ENCODE measurements at places on chromosomes 7 and 10.

DNA sequence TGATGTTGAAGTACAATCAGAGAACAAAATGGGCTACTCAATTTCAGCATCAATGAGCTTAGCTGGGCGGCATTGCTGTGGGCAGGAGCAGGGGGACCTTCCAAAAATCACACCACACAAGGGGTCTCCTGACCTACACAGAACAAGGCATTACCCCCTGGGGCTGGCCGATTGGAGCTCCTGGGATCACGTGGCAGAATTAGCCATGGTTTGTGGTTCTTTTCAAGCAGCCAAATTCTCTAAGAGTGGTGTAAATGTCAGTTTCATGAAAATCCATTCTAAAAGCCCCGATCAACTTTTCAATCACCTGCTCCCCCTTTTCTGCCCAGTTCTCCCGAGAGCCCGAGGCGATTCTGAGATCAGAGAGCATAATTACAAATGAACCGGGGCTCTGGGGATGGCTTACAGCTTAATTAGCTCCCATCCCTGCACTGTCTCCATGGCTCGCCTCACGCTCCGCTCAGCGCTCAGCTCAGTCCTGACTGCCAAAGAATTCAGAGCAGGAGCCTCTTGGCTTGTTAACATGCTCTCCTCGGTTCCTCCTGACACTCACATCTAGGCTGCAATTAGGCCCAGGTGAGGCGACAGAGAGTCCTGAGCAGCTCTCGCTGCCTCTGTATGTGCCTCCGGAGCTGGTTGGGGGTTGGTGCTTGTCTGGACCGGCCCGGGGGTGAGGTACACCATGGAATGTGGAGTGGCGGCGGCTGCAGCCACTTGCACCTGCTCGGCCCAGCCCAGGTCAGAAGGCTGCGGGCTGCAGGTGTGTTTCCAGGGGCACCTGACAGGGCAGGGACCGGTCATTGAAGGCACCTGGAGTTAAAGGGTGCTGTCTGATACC, 111.8 kb downstream of the WDR11 start:
- DNase-seq, result no peak

DNA sequence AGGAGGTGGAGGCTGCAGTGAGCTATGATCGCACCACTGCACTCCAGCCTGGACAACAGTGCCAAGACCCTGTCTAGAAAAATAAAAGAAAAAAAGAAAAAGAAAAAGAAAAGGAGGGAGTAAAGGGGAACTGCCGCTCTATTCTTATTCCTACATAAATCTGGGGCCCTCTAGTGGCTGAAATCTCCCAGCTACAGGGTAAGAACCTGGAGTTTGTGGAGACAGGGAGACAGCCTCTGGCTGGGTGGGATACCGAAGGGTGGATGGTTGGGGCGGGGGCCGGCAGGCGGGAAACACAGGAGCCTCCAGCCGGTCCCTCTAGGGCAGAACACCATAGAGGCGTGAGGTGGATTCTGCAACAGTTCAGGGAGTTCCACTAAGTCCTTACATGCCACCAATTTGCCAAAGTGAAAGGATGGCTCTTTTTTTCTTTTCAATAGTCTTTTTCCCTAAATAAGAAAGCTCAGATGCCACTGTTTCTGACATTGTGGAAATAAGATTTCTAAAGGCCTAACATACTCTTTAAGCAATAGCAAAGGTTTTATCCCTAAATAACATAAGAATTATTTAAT, 117.3 kb downstream of the SVIL start:
- no peak for DNase-seq

GRCh38 chr7:11343818-11344413, 370.2 kb downstream of the PHF14 start:
- DNase-seq, result no peak

DNA sequence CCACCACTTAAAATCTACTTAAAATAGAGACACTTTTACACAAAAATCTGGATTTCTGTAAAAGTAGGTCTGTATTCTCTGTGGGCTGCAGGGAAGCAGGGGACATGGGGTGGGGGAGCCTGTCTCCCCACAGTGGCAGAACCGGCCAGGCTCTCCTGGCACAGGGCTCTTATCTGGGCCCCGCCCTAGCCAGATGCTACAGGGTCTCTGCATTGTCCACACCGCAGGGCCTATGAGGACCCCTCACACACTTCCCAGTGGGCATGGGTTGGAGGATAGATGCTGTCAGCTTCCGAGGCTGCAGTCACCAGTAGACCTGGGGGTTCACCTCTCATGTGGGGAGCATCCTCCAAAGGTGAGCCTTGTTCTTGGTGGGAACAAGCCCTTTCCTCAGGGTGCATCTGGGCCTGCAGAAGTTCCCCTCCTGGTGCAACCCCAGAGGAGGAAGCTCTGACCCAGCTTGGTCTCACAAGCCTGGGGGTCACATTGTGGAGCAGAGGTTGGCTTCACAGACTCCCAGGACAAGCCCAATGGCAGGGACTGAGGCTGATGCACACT, 15.4 kb upstream of the MYL7 start:
- DNase-seq, result no peak

GRCh38 chr7:3210531-3210930, 90.5 kb upstream of the SDK1 start:
- no peak for DNase-seq

DNA sequence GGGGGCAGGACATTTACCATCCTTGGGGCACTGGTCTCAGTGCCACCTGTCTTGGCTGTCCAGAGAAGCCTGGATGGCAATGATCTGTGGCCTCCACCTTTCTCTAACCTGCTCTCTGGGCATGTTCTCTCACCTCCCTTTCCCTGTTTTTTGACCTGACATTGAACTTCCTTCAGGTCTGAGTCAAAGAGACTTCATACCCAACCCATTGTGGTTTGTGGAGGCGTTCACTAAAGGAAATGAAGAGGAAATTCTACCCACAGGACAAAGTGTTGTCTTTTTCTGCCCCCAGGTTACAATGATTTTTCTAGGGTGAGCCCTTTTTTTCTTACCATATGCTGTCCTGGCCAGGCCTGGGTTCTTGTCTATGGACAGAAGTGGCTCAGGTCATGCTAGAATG, 76.6 kb downstream of the CYP26A1 start:
- no peak for DNase-seq

DNA sequence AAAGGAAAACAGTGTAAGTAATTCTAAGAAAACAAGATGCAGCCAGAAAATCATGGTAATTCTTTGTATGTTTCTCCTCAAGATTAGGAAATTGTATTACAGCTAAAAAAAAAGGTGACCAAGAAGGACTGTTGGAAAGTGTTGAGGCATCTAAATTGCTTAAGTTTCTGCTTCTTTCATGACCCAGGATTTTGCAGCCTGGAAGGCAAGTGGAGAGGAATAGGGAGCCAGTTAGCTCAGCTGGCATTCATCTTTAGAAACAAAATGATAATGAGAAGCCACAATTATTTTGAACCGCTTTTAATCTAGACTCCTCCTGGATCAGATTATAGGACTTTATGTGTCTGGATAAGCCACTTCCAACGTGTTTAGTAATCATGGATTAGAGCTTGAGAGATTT, 56.8 kb upstream of the TMEM229A start:
- DNase-seq, result no peak

DNA sequence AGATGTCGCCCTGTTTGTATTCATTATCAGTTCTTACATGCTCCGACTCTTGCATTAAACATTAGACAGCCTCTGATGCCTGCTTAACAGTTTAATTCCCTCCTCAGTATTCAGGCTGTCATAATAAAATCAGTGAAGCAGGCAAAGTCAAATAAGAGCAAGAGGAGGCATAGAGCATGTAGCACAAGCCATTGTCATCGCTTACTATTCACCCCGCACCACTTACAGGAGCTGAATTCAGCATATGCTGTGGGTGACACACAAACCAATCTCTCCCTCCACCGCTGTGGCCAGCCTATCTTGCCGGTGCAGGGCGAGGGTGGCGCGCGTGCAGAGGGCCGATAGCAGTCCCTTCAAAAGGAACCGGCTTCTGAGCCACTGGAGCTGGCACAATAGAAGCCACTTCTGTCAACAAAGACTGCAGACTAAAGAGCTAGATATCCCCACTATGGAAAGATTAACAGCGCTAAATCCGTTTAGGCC, 433.2 kb upstream of the MGMT start:
- no peak for DNase-seq

DNA sequence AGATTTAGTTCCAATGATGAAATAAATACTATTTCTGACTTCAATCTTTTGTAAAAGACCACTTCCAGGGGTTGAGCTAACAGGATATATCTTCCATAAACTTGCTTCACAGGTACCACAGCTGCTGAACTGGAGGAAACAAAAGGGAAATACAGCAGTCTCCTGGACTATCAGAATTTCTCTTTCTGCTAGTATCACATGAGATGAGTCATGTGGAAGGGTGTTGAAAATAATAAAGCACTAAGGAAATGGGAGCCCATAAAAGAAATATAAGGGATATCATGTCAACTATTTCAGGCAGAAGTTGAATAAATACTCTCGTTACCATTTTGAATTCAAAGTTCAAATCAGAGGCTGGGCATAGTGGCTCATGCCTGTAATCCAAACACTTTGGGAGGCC, 250.3 kb upstream of the NFE2L3 start:
- DNase-seq, result no peak

DNA sequence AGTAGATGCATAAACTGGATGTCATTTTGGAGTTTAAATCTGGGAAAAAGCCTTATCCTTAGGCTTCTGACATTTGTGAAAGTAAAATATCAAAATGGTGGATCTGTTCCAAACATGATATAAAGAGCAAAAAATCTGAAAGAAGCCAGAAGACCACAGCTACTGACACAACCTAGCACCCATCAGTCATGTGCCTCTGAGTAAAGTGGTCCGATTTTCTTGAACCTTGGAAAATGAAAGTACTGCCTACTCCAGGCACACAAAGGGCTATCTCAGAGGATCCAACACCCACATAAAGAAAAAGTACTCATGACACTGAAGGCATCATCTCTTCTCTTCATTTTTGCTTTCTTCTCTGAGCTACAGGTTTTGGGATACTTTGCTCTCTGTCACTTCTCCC, 150.7 kb downstream of the KMT2E start:
- DNase-seq, result no peak

DNA sequence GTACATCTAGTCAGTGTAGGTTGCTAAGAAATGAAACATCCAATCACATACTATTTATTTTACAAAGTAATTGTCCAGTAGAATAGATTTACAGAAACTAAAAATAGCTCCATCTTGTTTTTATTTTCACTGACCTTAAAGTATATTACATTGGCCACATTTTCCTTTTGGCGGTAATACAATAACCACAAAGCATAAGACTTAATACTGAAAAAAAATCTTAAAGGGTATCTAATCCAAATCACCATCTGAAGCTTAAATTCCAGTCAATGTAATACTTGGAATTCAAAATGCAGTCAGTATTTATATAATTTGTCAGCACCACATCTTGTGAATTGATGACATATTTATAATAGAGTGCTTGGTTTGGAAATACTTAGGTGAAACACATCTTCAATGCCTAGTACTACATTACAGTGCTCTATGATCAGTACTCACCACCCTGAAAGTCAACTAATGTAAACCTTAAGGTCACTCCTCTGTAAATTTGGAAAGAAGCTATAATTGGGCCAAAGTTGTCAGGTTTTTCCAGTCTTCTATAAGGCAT, 8.9 kb downstream of the ANKMY2 start:
- no peak for DNase-seq

GRCh38 chr10:60384011-60384410, 5.7 kb downstream of the ANK3 start:
- DNase-seq, result no peak

DNA sequence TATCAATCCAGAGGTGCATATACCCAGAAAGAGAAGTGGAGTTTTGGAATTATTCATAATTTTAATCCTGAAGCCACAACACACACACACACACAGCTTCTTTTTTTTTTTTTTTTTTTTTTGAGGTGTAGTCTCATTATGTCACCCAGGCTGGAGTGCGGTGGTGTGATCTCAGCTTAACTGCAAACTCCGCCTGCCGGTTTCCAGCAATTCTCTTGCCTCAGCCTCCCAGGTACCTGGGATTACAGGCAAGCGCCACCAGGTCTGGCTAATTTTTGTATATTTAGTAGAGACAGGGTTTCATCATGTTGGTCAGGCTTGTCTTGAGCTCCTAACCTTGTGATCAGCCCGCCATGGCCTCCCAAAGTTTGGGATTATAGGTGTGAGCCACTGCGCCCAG, 35.4 kb downstream of the TET1 start:
- DNase-seq, result no peak

DNA sequence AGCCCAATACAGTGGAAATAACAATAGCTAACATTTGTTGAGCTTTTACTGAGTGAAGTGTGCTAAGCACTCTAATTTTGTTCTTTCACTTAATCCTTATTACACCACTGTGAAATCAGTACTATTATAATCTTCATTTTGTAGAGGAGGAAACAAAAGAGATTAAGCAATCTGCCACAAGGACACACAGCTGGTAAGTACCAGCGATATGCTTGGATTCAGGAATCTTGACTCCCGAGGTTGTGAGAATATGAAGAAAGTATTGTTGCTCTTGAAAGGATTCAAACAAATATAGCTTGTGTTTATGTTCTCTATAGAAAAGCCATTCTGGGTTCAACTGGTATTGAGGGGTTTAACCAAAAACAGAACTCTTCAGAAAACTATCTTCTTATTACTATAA, 93.7 kb upstream of the HECTD2 start:
- no peak for DNase-seq

- DNase-seq, result no peak
Observed at GRCh38 chr10:26365681-26366358, 72.3 kb upstream of the APBB1IP start.

- DNase-seq, result no peak
Observed at GRCh38 chr10:78737883-78738856, 330.6 kb upstream of the ZMIZ1 start.

DNA sequence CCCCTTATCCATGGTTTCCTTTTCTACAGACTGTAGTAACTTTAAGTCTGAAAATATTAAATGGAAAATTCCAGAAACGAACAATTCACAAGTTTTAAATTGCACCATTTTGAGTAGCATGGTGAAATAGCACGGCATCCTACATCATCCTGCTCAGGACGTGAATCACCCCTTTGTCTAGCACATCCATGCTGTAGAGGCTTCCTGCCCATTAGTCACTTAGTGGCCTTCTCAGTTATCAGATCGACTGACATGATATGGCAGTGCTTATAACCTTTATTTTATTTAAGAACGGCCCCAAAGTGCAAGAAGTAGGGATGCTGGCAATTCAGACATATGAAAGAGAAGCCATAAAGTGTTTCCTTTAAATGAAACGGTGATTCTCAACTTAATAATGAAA, 82.7 kb downstream of the CPXM2 start:
- no peak for DNase-seq

- DNase-seq, result no peak
Observed at GRCh38 chr10:100654782-100655325, 90.5 kb upstream of the PAX2 start.

- no peak for DNase-seq
Observed at GRCh38 chr10:74763934-74764591, 62.3 kb upstream of the KAT6B start.

GRCh38 chr7:127908430-127909258, 122.6 kb downstream of the LRRC4 start:
- no peak for DNase-seq

DNA sequence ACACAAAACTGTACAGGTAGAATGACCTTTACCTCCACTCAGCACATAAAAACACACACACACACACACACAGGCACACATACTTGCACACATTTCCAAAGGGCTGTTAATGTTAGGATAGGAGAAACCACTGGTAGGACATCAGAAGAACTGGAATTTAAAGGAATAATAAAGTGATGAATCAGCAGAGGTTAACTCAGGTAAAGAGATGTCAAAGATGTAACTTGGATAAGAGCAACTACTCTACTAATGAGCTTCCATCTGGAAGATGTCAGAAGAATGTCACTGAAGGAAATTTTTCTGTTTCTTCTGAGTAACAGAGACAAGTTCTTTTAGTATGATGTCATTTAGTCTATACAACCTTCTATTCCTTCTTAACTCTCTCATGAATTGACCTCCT, 26.4 kb upstream of the GPR37 start:
- no peak for DNase-seq
